ENCODE measurements at places on chromosomes 13 and 19. TPM values are rescaled to one million over a fixed set of nuclear protein-coding genes. Genes with fewer than 3 reads are reported as not detected.

The MUC16 gene
- polyA plus RNA-seq: not detected

The S1PR5 gene
- 383 TPM for polyA plus RNA-seq

GRCh38 chr19:15367439-15367838 lies 12.1 kb downstream of the AKAP8 start:
- H3K36me3 ChIP-seq: peaks cover 17% of the 10 kb centered on the region
- DNase-seq: no peak
- no peak overlapping the region for H3K27ac ChIP-seq
- H3K27me3 ChIP-seq: peaks cover 5% of the 10 kb centered on the region
- H3K4me1 ChIP-seq: no peaks in the 10 kb centered on the region
- H3K4me3 ChIP-seq: no peak overlapping the region

DNA sequence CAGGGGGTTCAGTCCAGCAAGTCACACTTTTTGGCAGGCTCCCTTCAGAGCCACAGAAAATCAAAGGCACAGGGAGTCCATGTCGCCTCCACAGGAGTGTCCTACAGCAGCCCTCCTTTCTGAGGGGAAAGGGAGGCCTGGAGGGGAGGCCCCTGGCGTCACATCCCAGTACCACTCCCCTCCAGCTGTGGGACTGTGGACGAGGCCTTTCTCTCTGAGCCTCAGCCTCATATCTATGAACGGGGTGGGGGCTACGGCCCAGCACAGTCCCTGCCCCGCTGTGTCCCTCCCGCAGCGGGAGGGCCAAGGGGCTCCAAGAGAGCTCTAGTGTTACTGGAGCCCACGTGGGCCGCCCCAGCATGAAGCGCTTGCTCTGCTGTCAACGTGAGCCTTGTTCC lies 23.8 kb downstream of the PEPD start:
- no peaks in the 10 kb centered on the region for H3K4me1 ChIP-seq
- no peak overlapping the region for H3K4me3 ChIP-seq
- peaks cover 4% of the 10 kb centered on the region for H3K36me3 ChIP-seq

DNA sequence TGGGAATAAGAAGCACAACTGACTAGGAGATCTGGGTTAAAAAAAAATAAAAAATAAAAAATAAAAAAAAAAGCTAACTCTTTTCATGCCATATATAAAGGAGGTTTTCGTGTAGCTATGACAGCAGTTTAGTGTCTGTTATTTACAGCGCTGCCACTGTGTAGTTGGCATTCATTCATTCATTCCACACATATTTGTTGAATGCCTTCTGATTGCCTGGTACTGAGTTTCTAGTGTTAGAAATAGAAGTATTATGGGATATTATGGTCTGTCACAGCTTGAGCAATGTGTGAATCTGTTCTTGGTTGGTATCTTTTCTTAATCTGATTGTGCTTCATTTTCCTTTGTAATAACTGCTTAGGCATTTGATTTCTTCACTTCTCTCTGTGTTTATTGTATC lies 237.4 kb downstream of the NBEA start:
- H3K4me1 ChIP-seq: no peaks in the 10 kb centered on the region
- no peaks in the 10 kb centered on the region for H3K36me3 ChIP-seq
- H3K4me3 ChIP-seq: no peak overlapping the region
- DNase-seq: no peak

GRCh38 chr19:18100710-18101109 lies 3.1 kb downstream of the MAST3 start:
- H3K27ac ChIP-seq: no peak overlapping the region
- no peaks in the 10 kb centered on the region for H3K36me3 ChIP-seq
- DNase-seq: no peak
- H3K4me3 ChIP-seq: no peak overlapping the region
- H3K4me1 ChIP-seq: peaks cover 37% of the 10 kb centered on the region

- H3K27ac ChIP-seq: peak overlapping the region; percentile 44
- DNase-seq: no peak
- no peaks in the 10 kb centered on the region for H3K36me3 ChIP-seq
These were observed 5.1 kb upstream of the GPR18 start for GRCh38 chr13:99263126-99263785.

DNA sequence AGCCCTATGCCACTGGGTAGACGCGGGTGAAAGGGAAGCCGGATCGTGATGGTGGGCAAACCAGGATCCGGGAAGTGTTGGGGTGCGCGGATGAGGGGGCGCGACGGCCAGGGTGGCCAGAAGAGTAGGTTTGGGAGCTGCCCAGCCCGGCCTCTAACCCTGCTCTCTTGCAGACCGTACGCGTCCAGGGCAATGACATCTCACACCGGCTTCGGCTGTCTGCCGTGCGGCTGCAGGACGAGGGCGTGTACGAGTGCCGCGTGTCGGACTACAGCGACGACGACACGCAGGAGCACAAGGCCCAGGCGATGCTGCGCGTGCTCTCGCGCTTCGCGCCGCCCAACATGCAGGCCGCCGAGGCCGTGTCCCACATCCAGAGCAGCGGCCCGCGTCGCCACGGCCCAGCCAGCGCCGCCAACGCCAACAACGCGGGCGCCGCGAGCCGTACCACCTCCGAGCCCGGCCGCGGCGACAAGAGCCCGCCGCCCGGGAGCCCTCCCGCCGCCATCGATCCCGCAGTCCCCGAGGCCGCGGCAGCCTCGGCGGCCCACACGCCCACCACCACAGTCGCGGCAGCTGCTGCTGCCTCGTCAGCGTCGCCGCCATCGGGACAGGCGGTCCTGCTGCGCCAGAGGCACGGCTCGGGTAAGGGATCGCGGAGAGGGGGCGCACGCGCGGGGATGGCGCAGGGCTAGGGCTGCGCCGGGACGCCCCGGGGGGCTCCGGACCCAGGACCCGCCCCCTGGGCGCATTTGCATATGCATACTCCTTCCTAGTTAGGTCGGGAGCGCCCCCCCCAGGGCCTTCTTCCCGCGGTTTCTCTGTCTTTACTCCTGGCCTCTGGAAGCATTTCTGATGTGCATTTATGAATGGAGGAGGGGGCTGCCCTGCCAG lies 4.1 kb downstream of the VSTM2B start:
- DNase-seq: no peak
- no peak overlapping the region for H3K27ac ChIP-seq
- no peaks in the 10 kb centered on the region for H3K36me3 ChIP-seq
- peaks cover 27% of the 10 kb centered on the region for H3K27me3 ChIP-seq

DNA sequence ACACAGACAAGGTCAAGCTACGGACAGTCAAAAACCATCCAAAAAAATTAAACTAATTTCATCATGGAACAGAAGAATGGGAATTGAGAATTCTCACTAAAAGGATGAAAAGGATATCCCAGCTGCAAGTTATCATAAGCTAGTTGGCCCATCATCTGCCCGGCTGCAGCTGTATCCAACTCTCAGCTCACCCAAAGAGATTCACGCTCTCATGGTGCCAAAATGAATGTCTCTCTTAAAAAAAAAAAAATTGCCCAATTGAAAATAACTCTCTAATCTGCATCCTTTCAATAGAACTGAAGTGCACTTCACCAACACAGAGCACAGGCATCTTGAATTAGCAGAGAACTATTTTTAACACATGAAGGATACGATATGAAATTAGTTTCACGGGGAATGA lies 20.0 kb downstream of the ENOX1 start:
- no peak overlapping the region for H3K27ac ChIP-seq
- no peak for DNase-seq
- no peak overlapping the region for H3K4me3 ChIP-seq
- no peaks in the 10 kb centered on the region for H3K4me1 ChIP-seq
- H3K36me3 ChIP-seq: no peaks in the 10 kb centered on the region

GRCh38 chr13:99265162-99265800 lies 7.1 kb upstream of the GPR18 start:
- DNase-seq: no peak
- peak overlapping the region; percentile 83 for H3K27ac ChIP-seq
- H3K4me1 ChIP-seq: peaks cover 51% of the 10 kb centered on the region
- no peaks in the 10 kb centered on the region for H3K36me3 ChIP-seq
- H3K4me3 ChIP-seq: no peak overlapping the region
- no peaks in the 10 kb centered on the region for H3K27me3 ChIP-seq
